ENCODE measurements at places on chromosomes 5 and 9. TPM values are rescaled to one million over a fixed set of nuclear protein-coding genes. Genes with fewer than 3 reads are reported as not detected.

Gene FOXD4L5
- polyA plus RNA-seq, result 0.04 TPM

GRCh38 chr9:92393686-92394085, 10.7 kb downstream of the OGN start:
- no peak for DNase-seq

GRCh38 chr9:135805422-135806022, 101.8 kb downstream of the CAMSAP1 start:
- DNase-seq, result no peak

- DNase-seq, result no peak
Measured at GRCh38 chr5:125597338-125597737, 825.9 kb upstream of the GRAMD2B start.

Gene NUTM2G
- polyA plus RNA-seq, result not detected

Gene TMC1
- polyA plus RNA-seq, result not detected
